ENCODE measurements at places on chromosomes 2 and 18.

DNA sequence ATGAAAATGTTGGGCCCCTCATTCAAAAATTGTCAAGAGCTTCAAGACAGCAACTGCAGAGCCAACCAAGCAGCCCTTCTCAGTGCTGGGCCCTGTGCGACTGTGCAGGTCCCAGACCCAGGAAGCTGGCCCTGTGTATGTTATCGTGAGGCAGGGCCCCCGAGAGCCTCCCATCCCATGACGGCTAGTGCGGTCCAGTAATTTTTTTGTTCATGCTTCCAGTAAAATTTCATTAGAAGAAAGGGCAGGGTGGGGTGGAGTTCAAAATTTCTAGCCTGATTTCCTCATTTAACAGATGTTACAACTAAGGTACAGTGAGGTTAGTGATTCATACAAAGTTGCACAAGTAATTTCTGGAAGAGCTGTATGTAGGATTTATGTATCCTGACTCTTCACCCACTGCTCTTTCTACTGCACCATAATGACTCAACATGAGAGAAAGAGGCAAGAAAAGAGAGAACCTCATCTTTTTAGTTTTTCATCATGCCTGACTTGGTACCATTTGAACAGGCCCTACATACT lies 105.5 kb downstream of the ZEB2 start:
- no peak for DNase-seq

- no peak for DNase-seq
These were observed 4.3 kb upstream of the SNTG2 start for GRCh38 chr2:946073-946948.

- DNase-seq: no peak
These were observed 56.2 kb downstream of the UXS1 start for GRCh38 chr2:106137731-106138521.

DNA sequence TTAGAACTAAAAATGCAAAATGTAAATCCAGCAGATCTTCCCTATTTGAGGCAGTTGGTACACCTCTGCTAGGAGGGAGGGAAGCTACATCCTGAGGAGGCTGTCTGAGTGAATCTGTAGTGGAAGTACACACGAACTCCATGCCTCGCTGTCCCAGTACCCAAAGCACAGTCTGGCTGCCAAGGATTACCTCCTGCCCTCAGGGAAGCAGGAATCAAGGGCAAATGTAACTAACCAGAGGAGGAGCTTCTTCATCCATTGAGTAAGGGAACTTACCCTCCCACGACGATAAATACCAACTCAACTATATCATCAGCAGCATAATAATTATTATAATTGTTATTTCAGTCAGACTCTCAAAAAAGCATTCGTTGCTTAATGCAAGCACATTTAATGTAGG lies 2.1 kb downstream of the DHRS9 start:
- no peak for DNase-seq

- DNase-seq: no peak
These were observed 36.7 kb upstream of the SPAG16 start for GRCh38 chr2:213247566-213247965.

DNA sequence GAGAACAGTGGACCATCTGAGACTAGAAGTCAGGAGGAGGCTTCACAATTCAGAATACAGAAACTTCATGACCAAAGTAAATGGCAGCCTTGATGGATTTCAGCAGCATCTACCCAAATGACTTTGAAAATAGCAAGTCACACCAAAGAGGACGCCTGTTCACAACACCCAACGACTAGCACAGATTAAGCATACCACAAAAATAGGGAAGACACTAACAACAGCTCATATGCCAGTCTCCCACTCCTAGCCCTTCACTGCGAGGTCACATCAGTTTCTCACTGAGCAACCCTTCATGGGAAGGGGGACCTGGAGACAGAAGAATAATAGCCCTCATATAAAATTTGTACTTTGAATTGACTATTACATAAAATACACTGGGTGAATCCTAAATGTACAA lies 228.4 kb upstream of the SLC39A10 start:
- no peak for DNase-seq

DNA sequence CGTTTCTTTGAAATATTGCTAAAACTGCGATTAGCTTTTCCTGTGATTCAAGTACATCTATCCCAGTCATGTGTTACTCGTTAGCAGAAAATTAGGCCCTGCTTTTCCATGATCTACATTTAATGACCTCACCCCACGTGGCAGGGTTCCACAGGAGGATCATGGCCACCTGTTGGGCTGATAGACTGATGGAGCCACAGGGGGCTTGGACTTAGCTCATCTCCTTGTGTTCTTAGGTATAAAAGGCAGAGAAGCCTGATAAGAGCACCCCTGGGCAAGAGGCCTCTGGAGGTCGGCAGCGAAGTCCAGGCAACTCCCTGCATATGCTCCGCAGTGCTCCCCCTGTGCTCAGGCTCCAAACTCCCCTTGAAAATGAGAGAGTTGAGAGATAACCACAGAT lies 12.9 kb downstream of the FZD7 start:
- no peak for DNase-seq

DNA sequence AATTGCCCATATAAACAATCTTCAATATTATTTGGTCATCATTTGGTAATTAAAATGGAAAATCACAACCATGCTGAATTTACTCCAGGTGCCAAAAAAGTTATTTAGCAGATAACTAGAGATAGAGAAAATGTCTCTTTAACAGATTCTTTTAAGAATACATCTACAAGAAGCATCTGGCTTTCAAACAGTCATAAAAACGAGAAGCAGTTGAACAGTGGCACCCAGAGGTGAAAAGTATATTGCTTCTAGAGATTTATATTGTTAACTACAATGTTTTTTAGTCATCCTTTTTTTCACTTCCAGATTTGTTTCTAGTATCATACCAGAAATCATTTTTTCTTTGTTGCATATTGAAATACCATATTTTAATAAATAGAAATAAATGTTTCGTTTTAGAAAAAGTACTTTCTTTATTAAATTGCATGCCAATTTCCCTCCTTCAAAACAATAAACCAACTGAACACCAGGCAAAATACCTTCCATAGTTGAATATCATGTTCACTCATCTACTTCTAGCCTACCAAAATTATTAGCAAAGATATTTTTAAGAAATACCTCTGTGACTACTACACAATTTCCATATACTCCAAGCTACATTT lies 65.4 kb upstream of the HNRNPA3 start:
- DNase-seq: peak; percentile 81

- no peak for DNase-seq
These were observed 26.2 kb downstream of the PCBP1 start for GRCh38 chr2:70113359-70114070.

DNA sequence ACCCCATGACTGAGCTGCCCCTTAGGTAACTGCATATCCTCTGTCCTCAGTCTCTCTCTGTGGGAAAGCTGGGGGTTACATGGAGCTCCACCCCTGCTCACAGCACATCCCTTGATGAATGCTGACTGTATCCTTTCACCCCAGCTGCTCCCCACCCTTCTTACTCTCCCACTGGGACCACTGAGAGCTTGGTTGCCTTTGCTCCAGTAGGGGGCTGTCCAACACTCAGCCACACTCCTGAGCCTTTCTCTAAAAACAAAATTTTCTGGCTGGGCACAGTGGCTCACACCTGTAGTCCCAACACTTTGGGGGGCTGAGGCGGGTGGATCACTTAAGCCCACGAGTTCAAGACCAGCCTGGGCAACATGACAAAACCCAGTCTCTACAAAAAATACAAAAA lies 89.2 kb upstream of the MSH2 start:
- no peak for DNase-seq

DNA sequence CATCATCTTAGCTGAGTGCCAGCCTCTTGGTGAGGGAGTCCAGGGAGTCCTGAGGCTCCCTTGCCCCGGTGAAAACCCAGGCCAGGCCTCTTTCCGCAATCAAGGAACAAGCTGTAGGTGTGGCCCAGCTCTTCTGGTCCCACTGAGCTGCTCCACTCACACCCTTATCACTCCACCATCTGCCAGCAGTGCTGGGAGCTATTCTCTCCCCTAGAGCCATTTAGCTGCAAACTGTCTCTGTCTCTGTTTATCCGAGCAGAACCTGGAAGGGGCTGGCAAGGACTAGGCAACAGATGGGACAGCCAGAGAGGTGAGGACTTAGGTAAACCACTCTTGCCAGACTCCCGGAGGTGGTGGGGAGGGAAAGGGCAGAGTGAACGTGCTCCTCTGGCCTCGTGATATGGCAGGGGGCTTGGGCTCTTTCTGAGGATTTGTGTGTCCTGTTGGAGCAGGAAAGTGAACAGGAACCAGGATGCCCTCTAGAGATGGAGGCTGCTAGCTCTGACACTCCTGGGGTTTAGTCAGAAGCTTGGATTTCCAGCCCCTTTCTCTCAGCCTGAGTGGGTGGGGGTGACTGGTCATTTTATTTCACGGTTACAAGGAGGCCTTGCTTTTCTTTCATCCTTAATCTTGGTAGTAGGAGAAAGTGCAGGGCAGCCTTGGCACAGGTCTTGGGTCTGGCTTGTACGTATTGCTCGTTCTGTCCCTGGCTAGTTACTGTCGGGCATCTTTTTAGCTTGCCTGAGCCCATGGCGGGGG lies 19.6 kb downstream of the B3GNT2 start:
- DNase-seq: peak; percentile 83

DNA sequence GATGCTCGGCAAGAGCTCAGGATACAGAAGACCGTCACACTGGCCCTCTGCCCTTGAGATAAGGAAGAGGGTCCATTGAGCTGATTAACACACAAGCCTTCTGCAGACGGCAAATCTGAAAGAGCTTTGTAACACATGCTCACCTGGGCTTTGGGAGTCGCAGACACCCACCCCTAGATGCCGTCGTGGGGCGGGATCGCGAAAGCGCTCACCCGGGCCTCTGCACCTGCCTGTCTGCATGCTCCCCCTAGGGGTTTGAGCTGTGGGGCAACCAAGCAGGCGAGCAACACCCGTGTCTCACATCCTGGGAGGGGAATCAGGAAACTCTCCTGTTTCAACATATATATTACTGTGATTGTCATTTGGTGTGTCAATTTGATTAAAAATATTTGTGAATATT lies 99.8 kb upstream of the KCNH7 start:
- DNase-seq: no peak

DNA sequence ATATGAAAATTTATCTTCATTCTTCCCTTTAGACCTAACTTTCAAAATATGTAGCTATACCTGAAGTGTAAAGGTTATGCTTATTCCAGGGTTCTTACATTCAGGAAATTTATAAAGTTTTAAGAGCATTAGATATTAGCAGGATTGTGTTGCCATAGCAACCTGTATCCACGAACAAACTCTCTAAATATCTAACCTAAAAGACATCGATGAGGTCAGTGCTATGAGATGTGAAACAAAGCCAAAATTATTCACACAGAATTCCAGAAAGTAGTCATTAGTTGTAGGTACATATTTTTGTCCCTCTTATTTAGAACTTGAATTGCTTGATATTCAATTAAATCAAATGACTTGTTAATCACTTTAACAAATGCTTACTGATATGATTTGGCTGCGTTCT lies 705.3 kb downstream of the SOCS6 start:
- DNase-seq: no peak
